ENCODE measurements at places on chromosomes 12 and 14.
A peak's percentile ranks its signal among the peaks of the same experiment; 100 is the strongest.

DNA sequence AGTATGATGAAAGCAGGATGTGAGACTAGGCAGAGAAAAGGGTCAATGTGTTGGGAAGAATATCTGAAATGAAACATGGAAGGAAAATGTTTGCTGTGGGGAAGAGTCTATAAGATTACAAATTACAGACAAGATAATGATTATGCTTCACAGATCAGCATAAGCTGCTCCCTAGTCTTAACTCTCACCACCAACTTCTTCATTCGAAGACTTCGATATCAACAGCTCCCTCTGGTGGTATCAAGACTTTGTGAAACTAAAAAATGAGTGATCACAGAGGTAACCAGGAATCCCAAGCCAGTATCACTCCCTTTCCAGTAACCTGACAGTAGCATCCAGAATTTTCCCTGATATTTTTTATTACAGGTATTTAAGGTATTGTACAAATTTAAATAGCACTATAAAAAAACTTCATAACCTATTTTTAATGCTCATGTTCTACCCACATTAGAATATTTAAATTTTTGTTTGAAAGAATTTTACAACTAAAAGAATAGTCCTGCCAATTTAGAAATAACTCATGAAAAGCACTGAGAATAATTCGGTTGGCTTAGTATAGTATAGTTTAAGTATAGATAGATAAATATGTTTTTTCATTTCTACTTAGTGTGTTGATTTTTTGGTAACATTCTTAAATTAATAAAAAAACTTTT, 84.4 kb downstream of the C2CD5 start:
- peak; percentile 6 for DNase-seq

- no peak for DNase-seq
Measured at GRCh38 chr14:68402525-68403101, 390.3 kb downstream of the ZFP36L1 start.

DNA sequence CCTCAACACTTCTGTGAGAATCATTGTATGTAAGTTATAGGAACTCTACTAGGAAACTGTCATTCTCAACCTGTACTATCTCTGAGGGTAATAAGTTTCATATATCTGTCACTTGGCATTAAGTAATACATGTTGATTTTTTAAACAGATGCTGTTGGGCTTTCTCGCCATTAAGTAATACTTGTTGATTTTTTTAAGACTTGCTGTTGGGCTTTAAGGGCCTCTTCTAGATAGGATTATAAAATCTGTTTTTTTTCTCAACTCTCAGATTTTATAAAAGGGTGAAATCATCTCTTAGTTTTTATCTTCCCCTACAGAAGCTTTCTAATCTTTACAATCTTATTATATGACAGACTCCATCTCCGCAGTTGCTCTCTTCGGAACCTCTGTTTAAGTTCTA, 5.6 kb downstream of the WASHC4 start:
- no peak for DNase-seq

DNA sequence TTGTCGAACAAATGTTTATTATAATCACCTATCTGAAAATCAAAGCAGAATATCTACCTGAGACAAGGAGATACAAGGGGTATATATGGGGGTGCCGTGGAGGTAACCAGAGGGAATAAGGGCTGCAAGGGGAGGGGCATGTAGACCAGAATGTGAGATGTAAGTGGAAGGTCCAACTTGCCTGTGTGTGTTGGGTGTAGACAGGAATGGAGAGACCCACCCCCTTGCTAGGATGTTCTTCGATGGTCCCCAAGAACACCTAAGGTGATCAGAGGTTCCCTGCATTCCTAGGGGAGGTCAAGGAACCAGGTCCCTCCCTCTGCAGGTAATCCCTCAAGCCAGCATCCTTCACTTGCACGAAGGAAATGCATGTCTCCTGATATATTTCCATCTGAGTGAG, 167.9 kb downstream of the DICER1 start:
- no peak for DNase-seq

GRCh38 chr14:93729993-93730392, 58.3 kb downstream of the PRIMA1 start:
- peak; percentile 49 for DNase-seq

DNA sequence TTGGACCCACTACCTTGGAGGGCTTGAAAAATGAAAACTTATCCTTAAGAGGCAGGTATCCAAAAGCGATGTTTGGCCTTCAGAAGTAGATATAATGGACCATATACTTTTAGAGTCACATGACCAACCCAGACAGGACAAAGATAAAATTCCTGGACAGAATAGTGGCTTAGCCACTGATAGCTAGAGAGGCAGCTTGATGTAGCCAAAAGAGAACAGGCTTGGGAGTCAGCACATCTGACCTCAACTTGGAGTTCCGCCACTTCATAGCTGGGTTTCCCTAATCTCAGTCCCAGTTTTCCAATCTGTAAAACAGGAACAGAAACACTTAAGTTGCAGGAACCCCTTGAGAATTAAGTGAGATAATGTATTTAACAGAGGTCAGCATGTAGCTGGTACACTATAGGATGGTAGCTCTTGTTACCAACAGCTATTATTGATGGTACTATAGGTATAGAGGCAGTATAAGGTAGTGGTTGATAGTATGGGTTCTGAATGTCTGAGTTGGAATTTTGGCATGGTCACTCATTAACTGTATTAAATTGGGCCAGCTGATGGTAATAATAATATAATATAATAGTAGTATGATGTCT, 63.2 kb upstream of the USP44 start:
- no peak for DNase-seq

GRCh38 chr12:46459111-46459510, 86.5 kb upstream of the SLC38A2 start:
- no peak for DNase-seq

DNA sequence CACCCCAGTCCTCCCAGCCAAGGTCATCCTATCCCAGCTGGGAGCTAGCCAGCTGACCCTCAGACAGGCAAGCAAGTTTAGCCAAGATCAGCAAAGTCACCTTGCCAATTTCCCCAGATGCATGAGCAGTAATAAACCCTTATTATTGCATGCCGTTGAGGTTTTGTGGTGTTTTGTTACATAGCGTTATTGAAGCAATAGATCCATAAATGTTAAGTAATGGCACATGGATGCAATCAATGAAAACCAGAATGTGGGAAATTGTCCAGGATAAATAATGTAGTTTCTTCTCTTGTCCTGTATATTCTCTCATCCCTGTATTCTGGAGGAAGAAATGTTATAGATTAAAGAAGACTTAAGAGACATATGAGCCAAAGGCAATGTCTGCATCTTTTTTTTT, 18.0 kb upstream of the TMEM260 start:
- DNase-seq, result no peak

GRCh38 chr14:75615200-75615599, 36.8 kb downstream of the FLVCR2 start:
- DNase-seq, result no peak

DNA sequence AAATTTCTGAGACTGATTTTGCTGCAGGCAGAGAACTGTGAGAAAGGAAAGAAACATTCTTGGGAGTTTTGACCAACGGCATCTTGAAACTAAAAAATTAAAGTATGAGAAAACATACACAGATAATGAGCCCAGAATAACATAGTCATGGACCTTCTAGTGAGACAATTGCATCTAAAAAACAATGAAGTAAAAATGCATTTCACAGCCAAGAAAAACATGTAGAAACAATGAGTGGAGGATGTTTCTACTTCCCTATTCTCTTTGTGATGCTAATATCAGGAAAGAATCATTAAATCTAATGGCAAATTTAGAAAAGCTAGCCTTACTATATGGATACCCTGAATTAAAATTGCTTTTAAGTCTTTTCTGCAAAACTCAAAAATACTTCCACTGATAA, 12.2 kb upstream of the PLEKHG7 start:
- no peak for DNase-seq

- no peak for DNase-seq
Measured at GRCh38 chr12:1207276-1207675, 216.3 kb downstream of the ERC1 start.

GRCh38 chr12:47382305-47382704, 302.5 kb upstream of the AMIGO2 start:
- no peak for DNase-seq
